ENCODE measurements at places on chromosomes 2 and 18.

GRCh38 chr18:61435064-61435652 lies 101.9 kb downstream of the CDH20 start:
- DNase-seq = peak; percentile 30

DNA sequence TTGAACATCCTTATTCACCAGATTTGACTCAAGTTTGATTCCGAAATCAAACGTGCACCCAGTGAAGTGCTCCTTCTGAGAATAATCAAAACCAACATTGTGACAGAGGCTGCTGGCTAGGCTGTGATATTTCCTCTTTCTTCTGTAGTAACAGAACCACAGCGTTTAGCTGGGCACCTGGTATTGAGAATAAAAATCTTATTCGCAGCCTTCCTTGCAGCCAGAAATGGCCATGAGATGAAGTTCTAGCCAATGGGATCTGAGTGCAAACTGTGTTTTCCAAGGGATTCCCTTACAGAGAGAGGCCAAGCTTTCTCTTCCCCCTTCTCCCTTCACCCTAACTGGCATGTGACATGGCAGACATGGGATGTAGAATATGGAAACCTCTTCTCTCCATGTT lies 51.7 kb downstream of the TMEM163 start:
- DNase-seq = no peak

DNA sequence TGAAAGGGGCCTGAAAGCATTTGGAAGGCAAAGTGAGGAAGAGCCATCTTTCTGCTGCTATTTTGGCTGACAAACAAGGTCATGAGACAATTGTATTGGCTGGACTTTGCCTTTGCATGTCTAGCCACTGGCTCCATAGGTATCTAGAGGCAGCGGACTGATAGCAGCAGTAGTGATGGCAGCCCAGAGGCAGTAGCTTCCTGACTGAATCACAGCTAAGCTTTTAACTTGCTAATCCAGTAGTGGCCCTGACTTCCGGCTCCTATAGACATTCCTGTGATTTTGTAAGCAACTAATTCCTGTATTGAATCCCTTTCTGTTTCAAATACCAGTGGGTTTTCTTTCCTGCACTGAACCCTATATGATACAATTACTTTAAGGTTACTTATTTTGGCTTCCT lies 69.8 kb upstream of the PDE1A start:
- no peak for DNase-seq

GRCh38 chr2:189143925-189144324 lies 35.6 kb downstream of the COL5A2 start:
- DNase-seq = peak; percentile 56

- DNase-seq = peak; percentile 8
Measured at GRCh38 chr2:158932131-158932645, 36.3 kb upstream of the TANC1 start.

DNA sequence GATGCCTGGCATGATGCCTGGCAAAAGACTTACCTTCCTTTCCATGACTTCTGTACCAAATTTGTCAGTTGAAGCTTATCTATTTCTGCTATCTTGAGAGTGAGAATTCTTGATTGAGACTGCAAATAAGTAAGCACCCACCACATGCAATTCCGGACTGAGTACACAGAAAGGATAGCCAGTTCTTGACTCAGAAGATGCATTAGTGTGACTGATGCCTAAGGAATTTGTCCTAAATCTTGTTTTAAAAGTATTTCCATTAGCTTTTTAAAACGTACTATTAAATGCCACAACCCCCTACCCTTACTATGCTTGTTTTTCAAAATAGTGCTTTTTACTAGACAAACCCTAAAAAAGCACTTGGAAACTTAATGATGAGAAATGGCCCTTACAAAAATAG lies 545 bp downstream of the MPP4 start:
- DNase-seq = peak; percentile 89

DNA sequence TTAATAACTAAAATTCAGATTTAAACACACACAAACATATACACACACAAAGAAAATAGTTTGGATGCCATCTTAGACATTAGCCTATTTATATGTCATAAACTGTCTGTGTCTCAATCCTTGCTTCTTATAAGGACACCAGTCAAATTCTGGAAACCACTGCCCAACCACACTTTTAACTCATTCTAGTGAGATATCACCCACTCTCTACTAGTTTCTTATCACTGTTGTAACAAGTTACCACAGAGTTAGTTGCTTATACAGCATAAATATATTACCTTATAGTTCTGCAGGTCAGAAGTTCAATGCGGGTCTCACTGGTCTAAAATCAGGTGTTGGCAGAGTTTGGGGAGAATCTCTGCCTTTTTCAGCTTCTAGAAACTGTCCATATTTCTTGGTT lies 239.1 kb downstream of the MTX2 start:
- DNase-seq = no peak

- DNase-seq = no peak
Measured at GRCh38 chr18:48157956-48158355, 227.5 kb upstream of the SMAD2 start.

GRCh38 chr2:219073413-219074129 lies 12.8 kb upstream of the IHH start:
- DNase-seq = peak; percentile 82

- no peak for DNase-seq
Measured at GRCh38 chr2:26043862-26044696, 10.2 kb downstream of the RAB10 start.

DNA sequence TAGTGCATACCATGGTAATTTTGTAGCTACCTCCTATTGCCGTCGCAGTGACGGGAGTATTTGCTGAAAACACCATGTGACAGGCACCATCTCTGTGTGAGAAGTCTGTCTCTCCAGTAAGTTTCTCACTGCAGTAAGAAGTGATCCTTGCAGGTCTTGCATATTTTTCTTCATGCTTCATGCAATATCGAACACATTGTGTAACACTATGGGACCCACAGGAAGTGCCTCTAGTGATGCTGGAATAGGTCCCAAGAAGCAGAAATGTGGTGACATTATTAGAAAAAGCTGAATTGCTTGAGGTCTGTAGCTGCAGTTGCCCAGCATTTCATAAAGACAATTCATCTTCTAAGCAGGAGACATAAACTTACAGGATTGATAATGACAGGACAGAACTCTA lies 167.6 kb downstream of the DCDC2C start:
- DNase-seq = no peak

DNA sequence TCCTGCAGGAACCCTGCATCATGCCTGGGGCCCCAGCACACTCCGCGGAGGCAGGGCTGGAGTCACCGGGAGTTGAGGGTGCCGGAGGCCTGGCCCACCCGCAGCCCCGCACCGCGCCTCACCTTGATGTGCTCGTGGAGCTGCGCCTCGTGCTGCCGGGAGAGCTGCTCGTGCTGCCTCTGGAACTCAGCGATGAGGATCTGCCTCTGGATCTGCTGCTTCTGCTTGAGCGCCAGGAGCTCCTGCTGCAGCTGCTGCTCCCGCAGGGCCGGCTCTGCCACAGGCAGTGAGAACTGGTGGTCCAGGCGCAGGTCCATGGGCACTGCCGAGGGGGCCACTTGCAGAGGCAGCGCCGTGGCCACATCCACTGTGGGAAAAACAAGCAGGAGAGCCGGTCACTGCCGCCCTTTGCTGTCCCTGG lies 211.1 kb downstream of the HDAC4 start:
- DNase-seq = no peak

- DNase-seq = no peak
Measured at GRCh38 chr2:234375176-234375880, 121.6 kb downstream of the ARL4C start.

- no peak for DNase-seq
Measured at GRCh38 chr2:239919774-239920692, 105.1 kb downstream of the NDUFA10 start.

- DNase-seq = peak; percentile 74
Measured at GRCh38 chr18:3294435-3295080, 32.6 kb downstream of the MYL12B start.

Measured in ELR (cell line).